ENCODE measurements at places on chromosomes 5 and 9.

GRCh38 chr9:84296146-84296843 is 44.3 kb downstream of the SLC28A3 start:
- no peak for DNase-seq

GRCh38 chr5:54385994-54386393 is 69.5 kb upstream of the HSPB3 start:
- no peak for DNase-seq

DNA sequence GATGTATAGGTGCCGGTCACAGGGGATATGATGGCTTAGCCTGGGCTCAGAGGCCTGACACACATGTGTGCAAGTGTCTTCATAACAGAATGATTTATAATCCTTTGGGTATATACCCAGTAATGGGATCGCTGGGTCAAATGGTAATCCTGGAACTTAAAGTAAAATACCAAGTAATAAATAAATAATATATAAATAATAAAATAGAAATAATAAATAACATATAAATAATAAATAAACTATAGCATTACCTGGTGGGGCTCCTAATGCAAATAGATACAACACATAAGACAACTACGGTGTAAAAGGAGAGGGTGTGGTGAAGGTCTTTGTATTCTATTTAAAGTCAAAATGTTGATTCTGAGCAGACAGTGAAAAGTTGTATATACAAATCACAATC is 68.5 kb upstream of the GFPT2 start:
- DNase-seq, result no peak

- DNase-seq, result no peak
Observed at GRCh38 chr5:158920736-158921135, 179.0 kb downstream of the EBF1 start.

DNA sequence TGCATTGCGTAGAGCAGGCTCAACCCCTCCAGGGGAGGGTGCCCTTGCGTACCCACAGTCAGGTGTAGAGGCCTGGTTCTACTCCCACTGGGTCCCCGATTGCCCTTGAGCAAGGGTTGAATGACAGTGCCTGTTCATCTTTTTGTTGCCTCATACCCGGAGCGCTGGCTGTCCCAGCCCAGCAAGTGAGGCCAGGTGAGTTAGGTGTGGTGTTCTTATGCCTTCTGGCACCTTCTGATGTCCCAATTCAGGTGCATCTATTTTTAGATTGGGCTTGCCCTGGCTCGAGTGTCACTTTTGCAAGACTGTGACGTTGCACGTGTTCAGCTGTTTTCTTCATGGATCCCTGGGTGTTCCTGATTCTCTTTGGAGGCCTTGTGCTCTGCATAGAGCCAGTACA is 257.8 kb downstream of the GOLPH3 start:
- no peak for DNase-seq

DNA sequence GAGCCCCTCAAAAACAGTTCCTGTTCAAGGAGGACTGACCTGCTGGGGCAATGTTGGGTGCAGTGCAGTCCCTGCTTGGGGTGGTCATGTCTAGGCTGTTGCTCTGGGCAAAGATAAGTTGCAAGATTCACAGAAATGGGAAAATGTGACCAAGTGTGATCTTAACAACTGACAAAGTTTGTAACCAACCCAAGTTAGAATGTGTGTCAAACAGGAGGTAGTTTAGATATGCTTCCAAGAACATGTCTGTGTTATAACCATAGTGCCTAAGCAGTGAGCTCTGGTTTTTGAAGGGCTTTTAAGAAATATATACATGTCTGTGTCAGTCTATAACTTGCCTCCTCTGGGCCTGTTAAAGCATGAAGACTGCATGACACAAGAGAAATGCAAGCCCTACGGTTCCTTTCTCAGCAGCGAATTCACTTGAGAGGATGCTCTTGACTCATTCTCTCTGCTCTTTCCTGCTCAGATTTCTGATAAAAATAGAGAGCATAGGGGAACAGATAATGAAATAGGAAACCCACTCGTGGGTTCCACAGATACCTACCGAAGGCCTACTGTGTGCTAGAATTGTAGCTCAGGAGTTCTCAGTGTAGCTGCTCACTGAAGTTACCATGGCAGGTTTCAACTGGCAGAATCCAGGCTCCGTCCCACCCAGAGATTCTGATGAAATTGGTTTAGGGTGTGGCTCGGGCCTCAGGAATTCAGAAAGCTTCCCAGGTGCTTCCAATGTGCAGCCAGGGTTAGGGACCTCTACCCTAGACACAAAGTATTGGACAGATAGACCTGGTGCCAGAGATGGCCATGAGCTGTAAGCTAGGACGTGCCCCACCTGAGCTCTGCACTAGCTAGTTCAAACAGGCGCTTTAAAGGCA is 52.4 kb downstream of the ARHGEF37 start:
- no peak for DNase-seq

DNA sequence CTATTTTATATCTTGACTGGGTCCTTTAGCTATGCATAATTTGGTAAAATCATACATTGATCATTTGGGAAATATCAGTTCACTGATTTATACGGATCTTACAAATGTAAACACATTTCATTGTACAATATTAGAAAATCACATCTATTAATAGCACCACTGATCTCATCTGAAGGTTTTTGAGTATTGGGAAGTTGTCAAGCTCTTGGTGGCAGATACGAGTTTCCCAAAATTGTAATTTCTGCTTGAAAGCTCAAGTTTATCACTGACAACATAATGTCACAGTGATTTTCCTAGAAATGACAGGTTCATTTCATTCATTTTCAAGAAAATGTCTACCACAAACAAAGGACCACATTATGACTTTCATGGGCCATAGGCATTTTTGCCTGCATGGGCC is 3.0 kb upstream of the MACROH2A1 start:
- DNase-seq, result no peak

DNA sequence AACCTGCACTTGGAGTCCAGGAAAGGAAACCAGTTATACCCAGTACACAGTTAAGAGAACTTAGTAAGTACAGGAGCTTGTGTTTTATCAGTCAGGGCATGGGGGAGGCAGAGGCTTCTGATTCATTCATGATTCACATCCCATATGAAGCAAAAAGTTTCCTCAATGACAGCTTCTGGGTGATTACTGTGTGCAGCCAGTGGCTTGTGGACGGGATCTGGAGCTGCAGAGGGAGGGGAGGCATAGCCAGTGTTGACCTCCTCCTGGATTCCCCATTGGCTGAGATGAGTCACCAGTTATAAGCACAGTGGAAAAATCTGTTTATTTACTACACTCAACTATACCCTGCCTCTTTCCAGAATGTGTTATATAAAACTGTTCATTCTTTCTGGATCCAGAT is 17.7 kb downstream of the IL31RA start:
- peak; percentile 86 for DNase-seq

- DNase-seq, result peak; percentile 36
Observed at GRCh38 chr5:158899792-158900191, 199.9 kb downstream of the EBF1 start.

GRCh38 chr5:144267961-144268513 is 97.4 kb downstream of the KCTD16 start:
- DNase-seq, result no peak

Data from fibroblast of the conjunctiva (primary cell).